SIG-M5 (cell line): ENCODE measurements at places on chromosomes 5 and 9.

DNA sequence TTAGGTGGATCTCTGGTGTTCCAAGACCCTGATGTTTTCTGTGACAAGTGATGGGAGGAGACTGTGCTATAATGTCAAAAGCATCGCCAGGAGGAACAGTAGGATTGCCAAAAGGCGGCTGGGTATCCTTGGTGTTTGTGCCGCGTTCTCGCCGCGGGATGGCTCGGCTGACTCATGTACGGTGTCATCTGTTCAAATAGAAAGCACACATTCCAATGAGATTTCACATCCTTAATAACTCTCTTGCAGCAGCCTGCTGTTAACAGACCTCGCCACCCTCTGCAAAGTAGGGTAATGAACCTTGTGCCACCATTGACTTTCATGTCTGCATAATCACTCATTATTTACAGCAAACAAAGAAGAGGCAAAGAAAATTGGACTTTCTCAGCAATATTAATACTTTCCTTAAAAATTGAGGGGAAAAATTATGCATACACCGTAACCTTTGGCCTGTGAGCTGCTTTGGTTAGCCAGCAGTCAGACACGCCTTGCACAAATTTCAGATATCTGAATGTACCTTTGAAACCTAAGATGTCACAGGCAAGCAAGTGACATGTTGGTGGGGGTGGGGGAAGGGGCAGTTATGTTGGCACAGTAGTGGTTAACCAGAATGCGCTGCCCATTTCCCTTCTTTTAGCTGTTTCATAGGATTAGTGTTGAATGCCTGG is 289.4 kb downstream of the EFNA5 start:
- no peak for DNase-seq

- no peak for DNase-seq
Measured at GRCh38 chr9:130262771-130263170, 2.8 kb upstream of the HMCN2 start.

GRCh38 chr5:113989278-113989912 is 372.5 kb upstream of the KCNN2 start:
- no peak for DNase-seq

- no peak for DNase-seq
Measured at GRCh38 chr5:57831932-57832331, 349.3 kb upstream of the ACTBL2 start.

- DNase-seq = no peak
Measured at GRCh38 chr5:135365281-135365680, 33.8 kb downstream of the MACROH2A1 start.

- DNase-seq = peak; percentile 86
Measured at GRCh38 chr5:140251527-140251973, 51.4 kb downstream of the PFDN1 start.

GRCh38 chr5:44385291-44385900 is 3.8 kb downstream of the FGF10 start:
- DNase-seq = no peak
